ENCODE measurements at places on chromosomes 6 and 20.

DNA sequence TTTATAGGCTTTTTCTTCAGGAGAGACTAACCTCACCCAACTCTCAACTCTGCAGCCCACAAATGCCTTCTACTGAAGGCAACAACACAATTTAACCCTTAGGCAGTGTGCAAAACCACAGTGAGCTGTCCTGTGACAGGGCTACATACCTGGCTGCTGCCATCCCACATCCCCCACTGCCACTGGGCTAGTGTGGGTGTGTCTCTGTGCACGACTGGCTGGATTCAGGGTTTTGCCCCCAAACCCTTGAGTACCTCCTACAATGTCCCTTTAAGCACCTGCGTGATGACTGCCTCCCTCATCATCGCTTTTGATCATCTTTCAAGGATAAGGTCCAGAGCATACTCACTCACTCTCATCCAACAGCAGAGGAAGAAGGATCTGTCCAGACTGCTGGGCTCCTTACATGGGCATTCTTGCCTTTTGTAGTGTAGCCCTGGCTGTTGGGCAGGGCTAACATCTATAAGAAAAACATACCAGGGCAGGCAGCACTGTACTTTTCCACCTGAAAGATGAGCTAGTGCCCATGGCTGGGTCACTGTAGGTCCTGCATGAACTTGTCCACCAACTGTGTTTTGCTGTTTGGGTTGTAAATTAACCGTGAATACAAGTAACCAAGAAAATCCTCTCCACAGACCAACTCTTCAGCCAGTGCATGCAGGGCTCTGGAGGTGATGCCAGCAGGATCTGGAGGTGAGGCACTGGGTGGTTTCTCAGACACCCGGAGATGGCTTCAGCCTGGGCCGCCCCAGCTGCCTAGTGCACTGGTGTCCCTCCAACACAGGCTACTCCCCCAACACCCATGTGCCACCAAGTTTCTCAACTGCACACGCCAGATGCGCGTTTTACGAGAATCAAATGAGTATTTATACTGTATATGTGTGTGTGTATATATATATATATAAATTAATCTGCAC lies 45.2 kb downstream of the PLCG1 start:
- DNase-seq, result no peak

DNA sequence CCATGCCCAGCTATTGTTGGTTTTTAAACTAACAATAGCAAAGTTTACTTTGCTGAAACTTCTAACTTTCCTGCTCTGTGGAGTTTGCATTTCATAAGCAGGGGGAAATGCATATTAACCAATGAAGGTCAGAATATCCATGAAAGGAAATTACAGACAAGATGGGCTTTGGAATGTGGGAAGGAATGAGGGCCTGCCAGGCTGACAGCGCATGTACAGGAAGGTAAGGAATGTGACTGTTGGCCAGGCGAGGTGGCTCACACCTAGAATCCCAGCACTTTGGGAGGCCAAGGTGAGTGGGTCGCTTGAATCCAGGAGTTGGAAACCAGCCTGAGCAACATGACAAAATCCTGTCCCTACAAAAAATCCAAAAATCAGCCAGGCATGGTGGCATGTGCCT lies 49.6 kb downstream of the CDK5RAP1 start:
- no peak for DNase-seq

- DNase-seq, result no peak
Observed at GRCh38 chr20:2658414-2659354, 5.3 kb downstream of the IDH3B start.

DNA sequence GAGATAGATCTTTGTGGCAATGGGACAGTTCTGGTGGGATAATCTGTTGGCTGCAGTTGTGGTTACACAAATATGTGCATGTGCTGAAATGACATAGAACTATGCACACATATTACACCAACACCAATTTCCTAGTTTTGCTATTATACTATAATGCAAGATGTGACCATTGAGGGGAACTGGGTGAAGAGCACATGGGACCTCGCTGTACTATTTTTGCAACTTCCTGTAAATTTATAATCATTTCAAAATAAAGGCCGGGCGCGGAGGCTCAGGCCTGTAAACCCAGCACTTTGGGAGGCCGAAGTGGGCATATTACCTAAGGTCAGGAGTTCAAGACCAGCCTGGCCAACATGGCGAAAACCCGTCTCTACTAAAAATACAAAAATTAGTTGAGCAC lies 8.7 kb downstream of the ARMC12 start:
- DNase-seq, result no peak

GRCh38 chr6:150702675-150703074 lies 103.0 kb downstream of the PLEKHG1 start:
- no peak for DNase-seq

DNA sequence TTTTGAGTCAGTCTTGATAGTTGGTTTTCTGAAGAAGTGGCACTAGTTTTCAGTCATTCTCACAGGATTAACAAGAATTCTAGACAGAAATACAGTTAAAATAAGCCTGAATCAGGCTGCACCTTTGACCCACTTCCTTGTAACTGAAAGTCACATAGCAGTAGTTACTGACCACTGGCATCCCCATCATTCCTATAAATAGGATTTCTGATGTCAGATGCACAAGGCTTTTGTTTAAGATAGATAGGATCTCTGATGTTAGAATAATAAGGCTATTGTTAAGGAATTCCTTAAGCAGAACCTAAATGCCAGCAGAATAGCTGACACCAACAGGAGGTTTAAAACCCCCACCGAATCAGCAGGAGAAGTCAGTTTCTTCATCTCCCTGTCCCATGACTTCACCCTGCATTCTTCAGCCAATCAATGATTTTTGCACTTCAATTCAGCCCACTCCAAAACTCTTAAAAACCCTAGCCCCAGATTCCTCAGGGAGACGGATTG lies 30.6 kb upstream of the ZBTB24 start:
- DNase-seq, result no peak

GRCh38 chr6:107691062-107691751 lies 132.9 kb downstream of the SCML4 start:
- DNase-seq, result no peak

DNA sequence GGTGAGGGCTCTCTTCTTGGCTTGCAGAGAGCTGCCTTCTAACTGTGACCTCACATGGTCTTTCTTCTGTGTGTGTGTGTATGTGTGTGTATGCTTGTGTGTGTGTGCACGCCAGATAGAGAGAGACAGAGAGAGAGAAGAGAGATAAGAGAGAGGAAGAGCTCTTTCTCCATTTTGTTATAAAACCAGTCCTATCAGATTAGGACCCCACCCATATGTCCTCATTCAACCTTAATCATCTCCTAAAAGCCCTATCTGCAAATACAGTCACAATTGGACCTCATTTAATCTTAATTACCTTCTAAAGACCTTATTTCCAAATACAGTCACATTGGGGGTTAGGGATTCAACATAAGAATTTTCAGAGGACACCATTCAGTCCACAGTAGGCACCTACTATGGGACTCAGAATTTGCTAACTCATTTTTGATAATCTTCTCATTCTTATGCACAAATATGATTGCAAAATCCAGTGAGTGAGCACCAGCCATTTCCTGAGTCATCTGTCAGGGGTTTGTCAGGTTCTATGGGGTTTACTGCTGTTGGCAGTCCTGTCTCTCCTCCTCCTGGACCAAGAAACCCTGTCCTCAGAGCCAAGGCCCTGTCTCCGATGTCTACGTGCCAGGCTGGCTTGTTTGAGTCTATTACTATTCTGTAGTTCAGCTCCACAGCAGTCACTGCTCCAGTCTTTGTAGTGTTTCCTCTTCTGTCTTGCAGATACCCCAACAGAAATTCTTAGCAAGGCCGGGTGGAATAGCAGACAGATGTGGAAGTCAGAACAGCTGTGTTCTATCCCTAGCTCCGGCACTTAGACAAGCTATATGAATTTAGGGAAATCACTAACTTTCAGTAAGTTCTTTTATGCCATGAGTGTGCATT lies 59.0 kb upstream of the FAM184A start:
- DNase-seq, result no peak

GRCh38 chr6:148431413-148431812 lies 88.8 kb downstream of the SASH1 start:
- DNase-seq, result no peak

DNA sequence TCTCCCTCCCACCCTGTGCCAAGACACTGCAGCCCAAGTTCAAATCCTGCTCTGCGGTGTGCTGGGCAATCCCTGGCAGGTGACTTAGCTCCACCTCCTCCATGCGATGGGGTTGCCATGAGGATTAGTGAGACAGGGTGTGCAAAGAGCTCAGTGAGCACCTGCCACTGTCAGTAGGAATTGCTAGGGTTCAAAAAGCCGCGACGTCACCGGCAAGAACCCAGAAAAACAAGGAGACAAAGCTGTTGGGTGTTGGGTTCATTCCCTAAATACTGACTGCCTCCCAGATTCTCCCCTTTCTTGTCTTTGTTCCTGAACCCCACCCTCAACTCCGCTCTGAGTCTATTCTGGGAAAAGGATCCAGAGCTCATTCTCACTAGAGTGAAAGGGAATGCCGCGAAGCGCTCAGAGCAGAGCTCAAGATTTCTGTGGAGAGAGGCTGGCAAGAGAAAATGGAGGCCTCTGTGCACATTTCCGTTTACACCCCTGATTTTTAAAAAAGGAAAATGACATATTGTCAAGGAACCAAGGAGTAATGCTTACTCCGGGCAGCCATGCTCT lies 13.3 kb downstream of the PMEPA1 start:
- DNase-seq, result no peak

GRCh38 chr20:32559753-32560380 lies 25.3 kb downstream of the NOL4L start:
- DNase-seq, result no peak

DNA sequence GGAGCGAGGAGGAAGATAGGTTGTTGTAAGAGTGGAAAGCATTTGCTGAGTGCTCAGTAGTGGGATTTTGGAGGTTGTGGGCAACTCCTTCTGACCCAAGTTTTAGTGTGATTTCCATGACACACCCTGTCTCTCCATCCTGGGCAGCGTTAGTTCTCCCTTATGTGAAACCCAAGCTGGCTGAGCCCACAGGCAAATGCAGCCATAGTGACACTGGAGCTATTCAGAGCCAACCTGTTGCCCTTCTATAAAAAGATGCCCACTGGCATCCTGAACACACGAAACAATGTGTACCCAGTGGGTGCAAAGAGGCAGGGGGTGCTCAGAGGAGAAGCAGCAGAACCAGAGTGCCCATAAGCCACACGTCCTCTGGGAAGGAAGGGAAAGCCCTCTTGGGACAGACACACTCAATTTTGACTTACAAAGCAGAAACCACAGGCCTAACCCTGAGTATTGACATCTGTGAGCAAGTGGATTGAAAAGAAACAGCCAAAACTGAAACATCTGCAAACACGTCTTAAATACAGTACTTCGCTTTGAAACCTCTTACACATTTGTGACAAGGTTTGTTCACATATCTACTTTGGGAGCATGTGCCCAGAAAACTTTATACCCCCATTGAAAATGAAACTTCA lies 54.6 kb downstream of the BPIFB1 start:
- no peak for DNase-seq

GRCh38 chr20:33812908-33813462 lies 1.8 kb downstream of the CHMP4B start:
- no peak for DNase-seq

- DNase-seq, result peak; percentile 99
Observed at GRCh38 chr6:31203345-31203979, 33.0 kb upstream of the POU5F1 start.

GRCh38 chr20:32162351-32162750 lies 45.2 kb downstream of the PLAGL2 start:
- DNase-seq, result no peak

DNA sequence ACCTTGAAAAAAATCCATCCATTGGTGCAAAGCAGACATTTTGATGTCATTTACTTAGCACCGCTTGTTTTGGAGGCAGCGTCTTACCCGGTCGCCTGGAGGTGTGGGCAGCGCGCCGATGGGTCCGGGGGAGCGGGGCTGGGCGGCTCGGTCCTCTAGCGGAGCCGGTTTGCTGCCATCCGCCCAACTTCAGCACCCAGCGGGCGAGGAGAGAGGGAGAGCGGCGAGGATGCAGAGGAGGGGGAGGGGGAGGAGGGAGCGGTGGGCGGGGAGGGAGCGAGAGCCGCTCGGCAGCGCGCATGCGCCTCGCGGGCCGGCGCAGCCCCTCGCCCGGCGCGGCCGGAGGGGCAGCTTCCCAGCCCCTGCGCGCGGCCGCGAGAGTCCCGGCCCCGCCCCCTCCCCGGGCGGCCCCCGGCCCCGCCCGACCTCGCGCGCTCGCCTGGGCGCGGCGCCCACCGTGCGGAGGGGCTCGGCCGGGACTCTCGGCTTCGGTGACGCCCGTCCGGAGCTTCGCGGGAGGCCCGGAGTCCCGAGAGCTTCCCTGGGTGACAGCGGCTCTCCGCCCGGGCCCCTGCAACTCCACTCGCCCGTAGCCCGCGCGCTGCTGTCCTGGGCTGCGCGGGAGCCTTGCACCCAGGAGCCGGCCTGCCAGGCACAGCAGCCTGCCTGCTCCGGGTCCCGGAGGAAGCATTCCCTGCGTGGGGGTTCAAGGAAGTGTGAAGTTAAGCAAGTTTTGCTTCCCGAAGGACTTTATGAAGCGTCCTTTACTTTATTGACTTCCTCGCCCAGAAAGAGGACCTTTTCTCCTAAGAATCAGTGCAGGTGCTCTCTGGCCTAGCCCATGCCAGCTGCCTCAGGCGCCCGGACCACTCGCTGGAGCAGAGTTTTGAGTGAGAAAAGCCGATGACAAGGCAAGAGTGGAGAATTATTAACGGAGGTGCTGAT lies at the start of gene RGS17:
TSS of gene RGS17 (minus strand) at position 246 of the 945 bp plus-strand sequence. CDS start 87,264 bp downstream, outside the sequence.
- DNase-seq, result peak; percentile 58

Measured in DMS153 (cell line).